Smooth muscle cell of the pulmonary artery (primary cell): ENCODE measurements at places on chromosomes 7 and 10. TPM values are rescaled to one million over a fixed set of nuclear protein-coding genes. Genes with fewer than 3 reads are reported as not detected.

Gene PTPN20
- 3.8 and 4.5 TPM in 2 replicates for total RNA-seq

Gene SPDYE16
- total RNA-seq, result not detected in 2 replicates

Gene AKR1B15
- 0.07 TPM in 1 of 2 replicates, not detected in the other for total RNA-seq

Gene GFRA1
- total RNA-seq, result 0.39 and 0.43 TPM in 2 replicates

Gene ADIRF
- total RNA-seq, result 86.1 and 116 TPM in 2 replicates

Gene CCDC146
- 1.2 and 1.9 TPM in 2 replicates for total RNA-seq

Gene CYP3A4
- not detected in 2 replicates for total RNA-seq

Gene WIPF3
- total RNA-seq, result 0.07 TPM in 2 replicates

Gene CAMK2B
- total RNA-seq, result 0.26 and 0.63 TPM in 2 replicates

Gene MYO3A
- not detected in 2 replicates for total RNA-seq
